CD8-positive, alpha-beta memory T cell (primary cell): ENCODE measurements at places on chromosomes 6 and 20.

- DNase-seq: no peak
Observed at GRCh38 chr6:94349227-94349626, 929.9 kb upstream of the EPHA7 start.

- DNase-seq: peak; percentile 51
Observed at GRCh38 chr6:158789115-158789917, 29.9 kb downstream of the EZR start.

DNA sequence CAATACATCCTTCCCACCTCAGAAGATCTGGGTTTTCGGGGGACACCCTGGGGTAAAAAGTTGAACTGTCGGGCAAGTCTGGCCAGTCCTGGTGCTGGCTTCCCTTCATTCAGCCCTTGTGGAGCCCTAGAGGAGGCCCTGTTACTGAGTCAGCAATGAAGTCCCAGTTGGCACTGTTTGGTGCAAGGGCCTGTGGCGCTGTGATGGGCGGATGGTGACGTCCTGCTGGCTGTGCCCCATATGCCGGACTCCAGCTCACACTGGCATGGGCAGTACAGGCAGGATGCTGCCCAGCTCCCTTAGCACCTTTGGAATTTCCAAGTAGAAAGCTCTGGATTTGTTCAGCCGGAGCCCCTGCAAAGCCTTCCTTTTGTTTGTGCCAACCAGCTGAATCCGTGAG lies 186.2 kb upstream of the PMEPA1 start:
- DNase-seq: no peak

DNA sequence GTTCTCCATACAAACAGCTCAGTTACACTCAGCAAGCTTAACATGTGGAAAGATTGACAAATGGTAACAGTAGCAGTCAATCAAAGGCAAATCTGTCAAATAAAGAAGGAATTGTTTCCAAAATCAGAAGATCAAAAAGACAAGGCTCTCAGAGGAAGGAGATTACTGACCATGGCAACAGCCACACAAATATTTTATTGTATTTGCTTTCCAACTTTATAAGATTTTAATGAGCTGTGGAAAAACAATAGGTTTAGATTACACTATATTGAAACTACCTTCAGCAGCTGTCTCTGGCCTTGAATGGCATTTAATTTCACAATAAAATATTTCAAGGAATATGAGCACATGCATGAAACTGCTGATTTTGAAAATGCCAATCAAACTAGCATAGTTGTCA lies 1143.9 kb upstream of the GJE1 start:
- no peak for DNase-seq

GRCh38 chr6:21845439-21846140 lies 252.0 kb downstream of the SOX4 start:
- no peak for DNase-seq

- DNase-seq: no peak
Observed at GRCh38 chr6:139533573-139534471, 159.4 kb upstream of the CITED2 start.

- no peak for DNase-seq
Observed at GRCh38 chr6:156884306-156884705, 107.1 kb downstream of the ARID1B start.

DNA sequence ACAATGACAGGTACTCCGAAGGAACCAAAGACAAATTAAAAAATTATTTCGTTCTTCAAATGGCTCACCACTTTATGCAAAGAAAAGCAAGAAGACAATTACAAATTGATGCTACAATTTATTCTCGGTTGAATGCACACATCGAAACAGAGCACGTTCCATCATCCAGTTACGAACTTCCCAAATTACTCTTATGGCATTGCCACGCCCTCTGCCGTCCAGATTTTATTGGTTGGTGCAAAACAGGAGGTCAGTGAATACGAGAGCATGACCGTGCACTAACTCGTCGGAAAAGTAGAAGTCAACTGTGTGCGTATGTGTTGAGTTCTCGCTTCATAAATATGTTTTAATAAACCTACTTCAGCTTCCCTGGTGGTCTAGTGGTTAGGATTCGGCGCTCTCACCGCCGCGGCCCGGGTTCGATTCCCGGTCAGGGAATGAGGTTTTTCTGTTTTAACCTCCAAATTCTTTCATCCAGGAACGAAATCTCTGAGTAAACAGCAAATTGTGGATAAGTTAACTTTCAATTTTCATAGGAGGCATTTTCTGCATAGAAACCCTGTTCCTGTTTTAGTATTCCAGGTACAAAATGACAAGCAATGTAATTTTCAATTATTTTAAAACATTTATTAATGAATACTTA lies 23.2 kb downstream of the ZNF311 start:
- DNase-seq: peak; percentile 87
